ENCODE measurements at places on chromosomes 1 and 21.

- no peak for DNase-seq
Observed at GRCh38 chr1:15364740-15365139, 44.9 kb upstream of the EFHD2 start.

DNA sequence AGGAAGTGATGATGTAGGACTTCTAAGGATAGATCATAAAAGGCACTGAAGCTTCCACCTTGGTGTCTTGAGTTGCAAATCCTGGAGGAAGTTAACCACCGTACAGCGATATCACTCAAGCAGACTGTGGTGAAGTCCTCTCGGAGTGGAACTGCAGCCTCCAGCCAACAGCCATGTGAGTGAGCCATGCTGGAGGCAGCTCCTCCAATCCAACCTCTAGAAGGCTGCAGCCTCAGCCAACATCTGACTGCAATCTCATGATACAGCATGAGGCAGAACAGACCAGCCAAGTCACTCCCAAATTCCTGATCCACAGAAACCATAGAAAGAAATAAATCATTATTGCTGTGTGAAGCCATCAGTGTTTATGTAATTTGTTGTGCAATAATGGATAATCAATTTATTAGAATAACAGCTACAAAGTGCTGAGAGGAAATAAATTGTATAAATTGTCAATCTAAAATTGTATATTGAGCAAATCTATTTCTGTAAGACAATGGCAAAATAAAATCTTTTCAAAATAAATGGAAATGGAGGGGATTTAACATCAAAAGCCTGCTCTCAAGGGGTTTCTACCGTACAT is 65.0 kb downstream of the PRSS38 start:
- no peak for DNase-seq

- peak; percentile 70 for DNase-seq
Observed at GRCh38 chr1:108719656-108720435, 7.1 kb downstream of the FNDC7 start.

DNA sequence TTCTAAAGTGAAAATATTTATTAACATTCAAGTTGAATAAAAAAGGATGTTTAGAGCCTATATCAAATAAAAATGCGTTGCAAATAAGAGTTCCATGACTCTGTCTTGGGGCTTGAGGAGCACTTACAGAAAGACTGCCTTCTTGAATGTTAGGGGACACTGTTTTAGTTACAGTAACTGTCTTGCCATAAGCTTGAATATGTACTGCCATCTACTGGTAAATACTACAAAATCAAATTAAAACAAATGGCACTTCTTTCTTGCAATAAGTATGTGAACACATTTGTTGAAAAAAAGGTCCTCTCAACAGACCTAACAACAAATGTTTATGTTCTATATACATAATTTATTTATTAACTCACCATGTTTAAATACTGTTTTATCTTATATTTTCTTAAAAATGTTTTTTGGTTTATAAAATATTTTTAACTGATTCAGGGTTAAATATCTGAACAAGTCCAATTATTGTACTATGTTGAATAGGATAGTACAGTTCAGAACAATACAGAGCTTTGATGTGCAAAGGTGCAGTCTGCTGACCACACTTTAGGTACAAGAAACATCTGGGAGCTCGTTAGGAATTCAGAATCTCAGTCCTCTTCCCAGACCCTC is 199.5 kb downstream of the LRRIQ3 start:
- DNase-seq, result peak; percentile 20

DNA sequence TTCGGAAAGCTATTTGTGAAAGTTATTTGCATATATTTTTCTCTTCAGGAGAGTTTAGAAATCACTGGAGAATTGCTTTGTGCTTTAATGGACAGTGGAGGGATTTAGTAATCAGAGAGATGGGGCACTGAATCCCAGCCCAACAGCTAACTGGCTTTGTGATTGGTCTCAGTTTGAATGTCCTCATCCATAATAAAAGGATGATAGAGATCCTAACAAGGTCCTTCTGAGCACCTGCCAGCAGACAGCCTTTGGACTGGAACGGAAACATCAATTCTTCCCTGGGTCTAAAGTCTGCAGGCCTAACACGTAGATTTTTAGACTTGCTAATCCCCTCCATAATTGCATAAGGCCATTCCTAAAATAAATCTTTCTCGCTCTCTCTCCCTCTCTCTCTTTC is 112.0 kb upstream of the ADAMTS5 start:
- DNase-seq, result no peak

- DNase-seq, result no peak
Observed at GRCh38 chr1:58568911-58569310, 8.1 kb downstream of the TACSTD2 start.

GRCh38 chr21:43913928-43914327 is 48.9 kb downstream of the AGPAT3 start:
- no peak for DNase-seq

DNA sequence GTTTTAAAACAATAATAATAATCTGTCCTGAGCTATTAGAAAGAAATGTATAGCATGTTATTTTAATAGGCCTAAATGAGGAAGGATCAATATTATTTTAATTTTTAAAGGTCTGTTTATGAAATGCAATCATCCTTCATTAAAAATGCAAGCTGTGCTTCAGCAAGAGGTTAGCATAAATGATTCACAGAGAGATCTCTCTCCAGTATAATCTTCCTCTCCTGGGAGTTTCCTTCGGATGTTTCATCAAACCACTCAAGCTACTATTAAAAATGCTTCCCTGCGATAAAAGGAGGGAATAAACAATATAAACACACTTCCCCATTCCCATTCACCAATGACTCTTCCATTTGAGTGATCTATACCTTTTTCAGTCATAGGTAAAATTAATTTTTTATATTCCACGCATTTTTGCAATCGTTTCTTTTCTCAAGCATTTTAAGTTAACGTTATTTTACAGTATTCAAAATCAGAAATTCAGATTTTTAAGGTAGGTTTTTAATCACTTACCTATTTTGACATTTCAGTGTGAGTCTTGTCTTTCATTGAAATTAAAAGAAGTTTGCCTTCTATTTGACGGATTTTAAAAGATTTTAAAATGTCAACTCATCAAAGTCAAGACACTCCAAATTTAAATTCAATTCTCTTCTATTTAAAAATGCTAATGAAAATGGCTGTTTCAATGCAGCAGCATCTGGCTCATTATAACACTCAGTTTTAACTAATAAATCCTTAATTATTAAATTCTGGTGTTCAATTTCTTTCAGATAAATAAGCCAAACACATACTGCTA is 64.3 kb downstream of the RERE start:
- DNase-seq, result no peak

DNA sequence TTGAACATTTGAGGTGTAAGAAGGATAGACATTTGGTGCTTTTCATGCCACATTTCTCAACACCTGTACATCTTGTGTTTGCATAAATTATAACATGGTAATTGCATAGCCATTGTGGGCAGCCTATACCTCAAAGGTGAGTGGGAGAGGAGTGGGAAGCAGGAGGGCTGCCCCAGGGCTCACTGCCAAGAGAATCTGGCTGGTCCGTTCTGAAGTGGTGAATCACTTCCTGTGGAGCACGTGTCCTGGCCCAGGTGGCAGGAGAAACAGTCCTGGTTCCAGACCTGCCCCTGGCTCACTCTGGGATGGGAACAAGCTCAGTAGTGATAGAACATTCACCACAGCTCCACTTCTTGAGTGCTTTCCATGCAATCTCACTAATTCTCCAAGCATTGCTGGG is 11.6 kb upstream of the OLFML2B start:
- no peak for DNase-seq

DNA sequence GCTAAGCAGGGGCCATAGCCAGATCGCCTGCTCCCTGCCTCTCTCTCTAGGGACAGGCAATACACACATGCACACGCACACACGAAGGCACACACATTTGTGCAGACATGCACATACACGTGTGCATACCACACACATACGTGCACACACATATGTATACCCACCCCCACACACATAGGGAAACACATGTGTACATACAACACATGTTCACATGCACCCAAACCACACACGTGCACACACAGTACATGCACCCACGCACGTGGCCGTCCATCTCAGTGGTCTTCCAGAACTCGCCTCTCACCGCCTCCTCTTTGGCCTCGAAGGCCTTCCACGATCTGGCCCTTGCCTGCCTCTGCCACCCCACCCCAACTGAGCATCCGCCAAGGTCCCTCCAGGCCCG is 25.3 kb upstream of the PEX10 start:
- no peak for DNase-seq

DNA sequence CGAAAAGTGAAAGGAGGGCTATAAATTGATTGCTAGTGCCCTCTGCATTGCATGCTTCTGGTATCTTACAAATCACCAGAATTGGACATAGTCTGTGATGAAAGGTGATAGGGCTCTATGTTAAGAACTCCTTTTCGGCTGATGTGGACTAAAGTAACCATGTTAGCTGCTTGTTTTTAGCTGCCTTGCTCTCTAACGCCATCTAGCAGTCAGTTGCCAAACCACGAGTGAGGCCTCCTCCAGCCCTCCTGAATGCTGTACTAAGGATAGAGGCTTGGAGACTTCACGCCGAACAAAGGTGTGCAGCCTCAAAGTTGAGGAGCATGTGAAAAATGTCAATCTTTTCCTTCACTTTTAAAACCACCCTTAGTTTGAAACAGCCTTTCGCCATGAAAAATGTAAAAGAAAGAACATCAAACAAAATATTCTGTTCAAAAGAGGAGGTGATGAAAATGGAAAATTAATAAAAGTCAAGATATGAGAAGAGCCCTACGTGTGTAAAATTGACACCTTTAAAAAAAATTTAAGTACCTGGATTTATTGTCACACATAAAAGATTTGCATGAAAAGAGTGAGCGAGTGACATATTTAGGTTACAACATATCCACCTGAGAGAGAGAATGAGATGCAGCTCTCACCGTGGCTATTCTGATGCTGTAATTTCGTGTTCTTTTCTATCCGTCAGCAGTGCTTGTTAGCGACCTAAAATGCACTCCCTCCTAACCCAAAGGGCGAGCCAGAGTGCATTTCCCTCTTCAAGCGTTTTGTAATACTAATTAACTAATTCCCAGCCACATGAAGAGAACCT is 8.1 kb downstream of the LRRC53 start:
- peak; percentile 28 for DNase-seq

- DNase-seq, result no peak
Observed at GRCh38 chr1:47983691-47984090, 13.5 kb downstream of the TRABD2B start.

GRCh38 chr1:39633422-39633821 is 6.0 kb downstream of the HEYL start:
- DNase-seq, result no peak

DNA sequence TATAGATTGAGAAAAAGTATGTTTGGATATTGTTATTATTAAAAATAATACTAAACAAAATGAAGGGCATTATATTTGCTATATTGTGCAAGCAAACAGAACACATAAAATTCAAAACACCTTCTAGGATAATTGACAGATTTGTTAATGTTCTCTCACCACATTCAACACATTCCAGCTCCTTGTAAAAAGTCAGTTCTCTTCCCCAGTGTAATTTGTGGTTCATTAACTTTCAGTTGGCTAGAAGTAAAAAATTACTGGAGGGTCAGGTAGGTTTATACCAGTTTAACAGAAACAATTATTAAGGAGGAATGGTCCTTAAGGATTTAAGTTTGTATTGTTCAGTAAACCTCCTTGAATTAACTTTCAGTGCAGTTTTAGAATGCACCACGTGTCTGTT is 1235.3 kb upstream of the ADGRL2 start:
- no peak for DNase-seq

- DNase-seq, result peak; percentile 97
Observed at GRCh38 chr1:94648225-94649007, 106.9 kb upstream of the F3 start.

GRCh38 chr1:20728371-20729154 is 3.9 kb downstream of the SH2D5 start:
- no peak for DNase-seq

DNA sequence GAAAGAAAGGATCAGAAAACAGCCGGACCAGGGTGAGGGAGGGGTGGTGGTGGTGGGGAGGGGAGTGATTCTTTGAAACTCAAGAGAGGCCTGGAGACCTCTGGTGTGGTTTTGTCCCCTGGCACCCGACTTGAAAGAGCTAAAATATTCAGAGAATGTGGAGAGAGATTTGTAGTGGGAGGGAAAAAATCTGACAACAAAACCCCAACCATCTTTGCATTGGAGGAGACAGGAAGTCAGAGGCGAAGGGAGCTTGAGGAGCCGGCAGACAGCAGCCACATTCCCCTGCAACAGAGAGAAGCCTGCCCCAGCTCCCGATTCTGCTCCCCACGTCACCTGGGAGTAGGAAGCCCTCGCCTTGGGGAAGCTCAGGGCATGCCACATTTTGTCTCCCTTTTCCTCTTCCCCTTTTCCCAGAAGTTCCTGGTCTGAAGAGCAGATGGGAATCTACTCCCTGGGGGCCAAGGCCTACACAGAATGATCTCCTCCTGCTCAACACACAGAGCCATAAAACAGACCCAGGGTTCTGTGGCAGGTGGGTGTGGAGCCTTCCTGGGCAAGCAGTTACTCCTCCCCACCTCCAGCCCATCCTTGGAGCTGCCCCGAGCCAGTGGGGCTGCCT is 84.9 kb downstream of the ITPKB start:
- DNase-seq, result no peak

- DNase-seq, result no peak
Observed at GRCh38 chr1:26524181-26524580, 5.4 kb upstream of the RPS6KA1 start.

- DNase-seq, result no peak
Observed at GRCh38 chr1:162951553-162952315, 90.8 kb upstream of the CCDC190 start.

DNA sequence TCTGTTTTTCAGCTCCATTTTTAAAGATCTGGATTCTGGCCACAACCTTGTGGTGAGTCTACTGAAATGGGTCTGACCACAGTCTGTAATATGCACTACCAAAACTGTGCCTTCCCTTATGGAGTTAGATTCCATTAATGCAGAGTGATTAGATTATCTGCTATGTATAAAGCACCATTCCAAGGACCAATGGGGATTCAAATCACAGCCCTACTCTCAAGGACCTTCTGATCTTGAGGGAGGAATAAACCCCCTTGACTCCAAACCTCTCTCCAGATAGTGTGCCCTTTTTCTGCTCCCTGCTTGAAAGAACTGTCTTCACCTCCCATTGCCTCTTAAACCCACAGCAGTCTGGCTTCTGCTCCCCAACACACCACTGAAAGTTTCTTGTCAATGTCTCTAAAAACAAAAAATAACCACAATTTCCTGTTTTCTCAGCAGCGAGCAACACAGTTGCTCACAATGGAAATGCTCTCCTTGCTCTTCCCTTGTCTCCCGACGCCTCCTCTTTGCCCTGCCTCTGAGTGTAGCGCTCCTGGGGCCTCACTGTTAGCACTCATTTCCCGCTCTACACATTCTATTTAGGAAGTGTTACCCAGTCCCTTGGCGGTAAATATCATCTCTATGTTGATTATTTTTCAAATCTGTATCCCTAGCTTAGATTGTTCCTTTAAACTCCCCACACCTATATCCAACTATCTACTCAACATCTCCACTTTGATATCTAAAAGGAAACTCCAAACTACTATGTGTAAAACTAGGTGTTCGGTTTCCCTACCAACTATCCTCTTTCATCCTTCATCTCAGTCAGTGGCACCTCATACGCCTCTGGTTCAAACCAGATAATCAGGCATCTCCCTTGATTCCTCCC is 13.6 kb downstream of the PCNX2 start:
- DNase-seq, result no peak
